AG04450 (cell line): ENCODE measurements at places on chromosomes 1 and 21. TPM values are rescaled to one million over a fixed set of nuclear protein-coding genes. Genes with fewer than 3 reads are reported as not detected.
A peak's percentile ranks its signal among the peaks of the same experiment; 100 is the strongest.

The FAM110D gene
- polyA plus RNA-seq: not detected in 2 replicates

The SELL gene
- 0.05 TPM in 1 of 2 replicates, not detected in the other for polyA plus RNA-seq

The FAM163A gene
- not detected in 2 replicates for polyA plus RNA-seq

The LCE6A gene
- polyA plus RNA-seq: not detected in 2 replicates

The KLF17 gene
- polyA plus RNA-seq: 0.14 and 0.21 TPM in 2 replicates

The F13B gene
- polyA plus RNA-seq: not detected in 2 replicates

The OR2L8 gene
- polyA plus RNA-seq: not detected in 2 replicates

The PDE9A gene
- polyA plus RNA-seq: 0.14 TPM in 1 of 2 replicates, not detected in the other

The AKR7A3 gene
- polyA plus RNA-seq: 0.19 and 0.46 TPM in 2 replicates

The ILDR2 gene
- polyA plus RNA-seq: 0.10 TPM in 1 of 2 replicates, not detected in the other

The UQCRHL gene
- polyA plus RNA-seq: 2.7 and 3.0 TPM in 2 replicates

The PROK1 gene
- polyA plus RNA-seq: not detected in 2 replicates

The TEX38 gene
- polyA plus RNA-seq: not detected in 2 replicates

The DNAH14 gene
- polyA plus RNA-seq: 7.2 and 11.1 TPM in 2 replicates

GRCh38 chr1:202638019-202638700, 72.1 kb downstream of the SYT2 start:
- DNase-seq: no peak

DNA sequence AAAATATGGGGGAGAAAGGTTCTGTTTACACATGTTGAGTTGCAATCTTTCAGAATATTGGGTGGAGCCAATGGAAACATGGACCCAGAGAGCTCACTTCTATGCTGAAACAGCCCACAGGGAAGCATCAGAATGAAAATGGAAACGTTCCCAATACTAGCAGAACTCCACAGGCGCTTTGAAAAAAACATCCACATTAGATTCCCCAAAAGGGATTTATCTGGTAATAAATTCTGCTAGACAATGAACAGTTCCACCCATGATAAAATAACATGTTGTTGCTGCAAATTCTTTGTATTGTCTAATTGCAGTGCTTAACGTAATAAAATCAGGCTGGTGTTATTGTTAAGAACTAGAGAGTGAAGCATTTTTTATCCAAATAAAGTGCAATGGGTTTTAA, 197.0 kb downstream of the GABPA start:
- DNase-seq: no peak

- no peak for DNase-seq
Measured at GRCh38 chr21:29152916-29153315, 22.5 kb downstream of the MAP3K7CL start.

GRCh38 chr1:32953495-32953894, 11.1 kb downstream of the RNF19B start:
- DNase-seq: no peak

- peak; percentile 41 for DNase-seq
Measured at GRCh38 chr1:80054129-80054528, 1047.6 kb upstream of the ADGRL4 start.

DNA sequence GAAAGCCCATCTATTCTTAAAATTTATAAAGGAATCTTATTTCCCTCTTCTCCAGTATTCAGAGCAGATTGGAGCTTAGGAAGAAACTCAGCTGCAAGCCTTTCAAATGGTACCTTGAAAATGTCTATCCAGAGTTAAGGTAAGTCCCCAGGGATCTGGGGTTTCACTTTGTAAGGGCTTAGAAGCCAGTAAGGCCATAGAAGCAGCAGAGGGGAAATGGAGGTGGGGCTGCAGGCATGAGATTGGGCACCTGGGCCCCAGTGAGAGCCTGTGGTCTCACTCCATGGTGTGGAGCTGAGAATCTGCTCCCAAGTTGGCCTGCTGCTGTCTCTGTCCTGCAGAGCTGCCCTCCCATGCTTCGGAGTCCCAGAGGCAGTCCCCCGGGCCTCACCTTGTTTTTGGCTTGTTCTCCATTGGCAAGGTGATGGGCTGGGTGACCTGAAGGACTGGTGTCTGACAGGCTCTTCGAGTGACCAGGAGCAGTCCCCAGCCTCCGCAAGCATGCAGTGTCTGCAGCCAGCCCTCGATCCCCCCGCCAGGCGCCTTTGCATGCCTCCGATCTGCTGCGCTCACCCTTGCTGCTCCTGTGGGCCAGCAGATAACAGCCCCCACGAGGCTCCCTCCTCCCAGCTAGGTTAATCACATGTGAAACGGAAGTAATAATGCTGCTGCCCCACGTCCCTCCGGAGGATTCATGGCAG, 163.1 kb downstream of the PGBD5 start:
- no peak for DNase-seq

- DNase-seq: no peak
Measured at GRCh38 chr1:11730429-11730891, 5.5 kb upstream of the AGTRAP start.

GRCh38 chr1:150692720-150693119, 4.2 kb downstream of the GOLPH3L start:
- no peak for DNase-seq

DNA sequence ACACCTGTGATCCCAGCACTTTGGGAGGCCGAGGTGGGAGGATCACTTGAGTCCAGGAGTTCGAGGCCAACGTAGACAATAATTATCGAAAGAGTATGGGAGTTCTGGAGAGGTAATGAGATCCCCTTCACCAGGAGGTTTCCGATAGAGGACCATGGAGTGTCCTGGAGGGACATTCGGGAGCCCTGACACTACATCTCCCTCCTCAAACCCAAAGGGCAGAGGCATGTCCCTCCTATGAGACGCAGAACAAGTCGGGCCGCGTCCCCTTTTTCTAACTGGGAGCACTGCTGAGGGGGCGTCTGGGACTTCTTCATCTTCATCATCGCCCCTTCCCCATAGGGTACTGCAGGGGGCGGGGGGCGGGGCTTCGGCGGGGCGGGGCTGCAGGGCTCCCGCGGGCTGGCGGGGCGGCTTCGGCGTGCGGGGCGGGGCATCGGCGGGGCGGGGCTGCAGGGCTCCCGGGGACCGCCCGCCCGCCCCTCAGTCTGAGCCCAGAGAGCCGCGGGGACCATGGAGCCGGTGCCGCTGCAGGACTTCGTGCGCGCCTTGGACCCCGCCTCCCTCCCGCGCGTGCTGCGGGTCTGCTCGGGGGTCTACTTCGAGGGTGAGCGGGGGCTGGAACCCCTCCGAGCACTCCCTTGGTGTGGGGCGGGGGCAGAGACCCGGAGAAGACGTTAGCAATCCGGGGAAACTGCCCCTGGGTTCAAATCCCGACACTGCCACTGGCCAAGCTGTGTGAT, at the start of gene THEMIS2:
THEMIS2 (plus strand) TSS at position 486 of the 743 bp plus-strand sequence; CDS start at position 514, 28 bp downstream.
- DNase-seq: no peak

- DNase-seq: no peak
Measured at GRCh38 chr1:10693497-10694273, 102.8 kb downstream of the CASZ1 start.

GRCh38 chr1:12572522-12572921, 45.5 kb downstream of the DHRS3 start:
- DNase-seq: no peak

DNA sequence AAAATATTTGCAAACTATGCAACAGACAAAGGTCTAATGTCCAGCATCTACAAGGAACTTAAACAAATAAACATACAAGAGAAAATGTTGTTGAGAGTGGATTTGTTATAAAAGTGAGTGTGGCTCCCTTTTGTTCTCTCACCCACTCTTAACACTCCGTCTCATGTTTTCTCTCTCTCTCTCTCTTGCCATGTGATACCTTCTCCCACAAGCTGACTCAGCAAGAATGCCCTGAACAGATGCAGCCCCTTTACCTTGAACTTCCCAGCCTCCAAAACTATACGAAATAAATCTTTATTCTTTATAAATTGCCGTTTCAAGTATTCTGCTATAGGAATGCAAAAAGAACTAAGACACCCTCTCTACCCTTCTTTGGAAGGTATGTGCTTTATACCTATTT, 234.1 kb downstream of the ADGRL2 start:
- no peak for DNase-seq

DNA sequence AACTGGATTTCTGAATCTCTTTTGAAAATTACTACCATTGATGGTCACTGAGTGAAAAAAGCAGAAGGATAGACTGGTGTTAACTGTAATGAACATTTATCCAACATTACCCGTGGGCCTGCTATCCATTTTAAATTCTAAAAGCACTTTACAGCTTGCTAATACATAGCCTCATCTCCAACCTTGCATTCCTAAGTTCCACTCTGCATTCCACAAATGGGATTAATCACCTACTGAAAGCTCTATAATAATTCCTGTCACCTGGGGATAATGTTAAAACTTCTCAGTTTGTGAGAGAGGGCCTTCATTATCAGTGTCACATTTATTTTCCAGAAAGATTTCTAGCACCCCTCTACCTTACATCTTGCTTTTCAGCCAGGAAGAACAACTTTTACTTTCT, 38.2 kb downstream of the PTPRC start:
- DNase-seq: no peak

DNA sequence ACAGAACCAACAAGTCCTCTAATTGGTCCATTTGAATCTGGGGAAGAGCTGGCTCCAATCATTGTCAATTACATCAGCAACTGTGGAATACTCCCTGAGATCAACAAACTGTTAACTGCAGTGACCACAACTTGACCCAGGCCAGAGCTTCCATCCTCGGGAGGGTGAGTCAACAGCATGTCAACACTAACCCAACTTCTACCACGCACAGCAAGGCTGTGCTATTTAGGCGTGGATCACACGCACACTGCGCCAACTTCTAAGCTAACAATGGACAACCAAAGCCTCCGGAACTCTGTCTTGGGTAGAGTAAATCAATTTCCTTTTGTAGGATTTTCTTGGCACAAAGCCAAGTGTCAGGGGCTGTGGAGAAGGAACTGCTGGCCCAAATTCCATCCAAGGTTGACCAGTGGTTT, 30.4 kb downstream of the APP start:
- peak; percentile 93 for DNase-seq

DNA sequence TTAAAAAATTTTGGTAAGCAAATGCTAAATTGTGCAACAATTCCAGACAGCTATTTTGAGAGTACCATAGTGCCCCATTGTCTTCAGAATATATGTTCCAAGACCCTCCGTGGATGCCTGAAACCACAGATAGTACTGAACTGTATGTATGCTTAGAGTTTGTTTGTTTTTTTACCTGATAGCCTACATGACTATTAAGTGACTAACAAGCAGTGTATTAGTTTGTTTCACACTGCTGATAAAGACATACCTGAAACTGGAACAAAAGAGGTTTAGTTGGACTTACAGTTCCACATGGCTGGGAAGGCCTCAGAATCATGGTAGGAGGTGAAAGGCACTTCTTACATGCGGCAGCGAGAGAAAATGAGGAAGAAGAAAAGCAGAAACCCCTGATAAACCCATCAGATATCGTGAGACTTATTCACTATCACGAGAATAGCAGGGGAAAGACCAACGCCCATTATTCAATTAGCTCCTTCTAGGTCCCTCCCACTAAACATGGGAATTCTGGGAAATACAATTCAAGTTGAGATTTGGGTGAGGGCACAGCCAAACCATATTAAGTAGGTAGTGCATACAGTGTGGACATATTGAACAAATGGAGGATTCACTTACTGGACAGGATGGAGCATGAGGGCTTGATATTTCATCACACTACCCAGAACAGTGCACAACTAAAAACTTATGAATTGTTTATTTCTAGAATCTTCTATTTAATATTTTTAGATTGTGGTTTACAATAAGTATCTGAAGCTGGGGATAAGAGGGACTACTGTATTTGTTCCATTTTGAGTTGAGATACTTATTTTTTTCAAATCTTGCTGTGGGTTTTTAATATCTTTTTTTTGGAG, 78.5 kb downstream of the LHX9 start:
- DNase-seq: no peak

DNA sequence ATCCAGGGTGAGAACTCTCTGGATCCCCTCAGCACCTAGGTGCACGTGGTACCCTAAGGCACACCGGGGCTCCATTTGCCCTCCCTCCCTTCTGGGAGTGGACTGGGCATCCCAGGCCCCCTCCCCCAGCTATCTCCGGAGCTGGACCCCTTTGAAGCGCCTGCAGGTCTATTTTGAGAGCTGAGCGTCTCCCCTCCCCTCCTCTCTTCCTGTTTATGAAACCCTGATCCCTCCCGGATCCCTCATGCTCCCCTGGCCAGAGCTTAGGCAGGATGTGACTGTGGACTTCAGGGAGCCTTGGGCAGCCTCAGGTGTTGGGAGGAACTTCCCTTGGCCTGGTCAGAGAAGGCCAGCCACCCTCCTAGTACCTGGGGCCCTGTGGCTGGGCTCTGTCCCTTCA, 10.2 kb downstream of the RPS6KA1 start:
- DNase-seq: no peak

DNA sequence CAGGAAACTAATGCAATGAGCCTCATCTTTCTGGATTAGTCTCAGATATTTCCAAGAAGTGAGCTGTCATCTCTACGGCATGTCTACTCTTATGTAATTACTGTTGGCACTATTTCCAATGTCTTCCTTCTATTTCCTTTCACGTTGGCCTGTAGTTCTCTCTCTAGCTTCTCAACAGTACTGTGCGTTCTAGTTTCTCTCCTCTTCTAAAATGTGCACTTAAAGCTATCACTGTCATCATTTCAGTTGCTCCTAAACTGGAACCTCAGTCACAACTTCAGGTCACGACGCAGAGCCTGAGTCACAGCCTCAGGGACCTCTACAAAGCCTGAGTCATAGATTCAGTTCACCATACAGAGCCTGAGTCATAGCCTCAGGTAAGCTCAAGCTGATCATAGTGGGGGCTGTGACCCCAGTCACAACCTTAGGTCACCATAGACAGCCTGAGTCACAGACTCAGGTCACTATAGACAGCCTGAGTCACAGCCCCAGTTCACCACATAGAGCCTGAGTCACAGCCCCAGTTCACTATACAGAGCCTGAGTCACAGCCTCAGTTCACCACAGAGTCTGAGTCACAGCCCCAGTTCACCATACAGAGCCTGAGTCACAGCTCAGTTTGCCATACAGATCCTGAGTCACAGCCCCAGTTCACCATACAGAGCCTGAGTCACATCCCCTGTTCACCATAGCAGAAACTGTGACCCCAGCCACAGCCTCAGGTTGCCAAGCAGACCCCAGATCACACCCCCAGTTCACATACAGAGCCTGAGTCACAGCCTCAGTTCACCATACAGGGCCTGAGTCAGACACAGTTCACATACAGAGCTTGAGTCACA, 13.0 kb downstream of the WNT9A start:
- no peak for DNase-seq

DNA sequence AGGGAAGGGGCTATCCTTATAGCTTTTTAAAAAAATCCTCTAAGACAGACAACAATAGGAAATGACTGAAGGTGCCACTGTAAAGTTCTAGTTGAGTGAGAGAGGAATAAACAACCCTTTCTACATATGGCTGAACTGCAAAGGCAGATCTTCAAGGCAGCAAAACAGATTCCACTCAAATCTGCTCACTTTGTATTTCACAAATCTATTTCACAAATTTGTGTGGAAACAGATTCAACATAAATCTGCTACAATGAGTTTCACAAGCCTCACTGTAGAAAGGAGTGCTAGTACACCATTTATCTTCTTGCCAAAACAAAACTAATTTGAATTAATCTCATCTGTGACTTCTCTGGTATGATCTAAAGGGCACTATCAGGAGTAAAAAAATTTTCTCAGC, 451.3 kb downstream of the PLA2G4A start:
- DNase-seq: no peak

- no peak for DNase-seq
Measured at GRCh38 chr21:45336870-45337269, 49.2 kb upstream of the POFUT2 start.
